Common myeloid progenitor, CD34-positive (primary cell): ENCODE measurements at places on chromosomes 3 and 15.

DNA sequence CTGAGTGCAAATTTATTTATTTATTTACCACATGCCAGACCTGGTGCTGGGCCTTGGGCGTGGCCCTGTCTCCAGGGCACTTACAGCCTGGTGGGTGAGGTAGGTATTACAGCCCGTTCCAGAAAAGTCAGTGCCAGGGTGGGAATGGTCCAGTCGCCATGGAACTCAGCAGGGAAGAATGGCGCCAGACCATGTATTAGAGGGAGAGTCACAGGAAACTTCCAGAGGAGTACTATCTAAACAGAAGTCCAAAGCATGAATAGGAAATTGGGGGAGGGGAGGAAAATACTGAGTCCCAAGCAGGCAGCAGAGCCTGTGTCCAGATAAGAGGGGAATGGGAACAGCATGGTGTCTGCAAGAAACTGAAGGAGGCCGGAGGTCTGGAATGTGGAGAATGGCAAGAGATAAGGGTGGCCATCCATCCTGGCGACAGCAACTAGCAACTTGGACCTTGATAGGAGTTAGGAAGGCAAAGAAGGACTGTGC lies 27.0 kb downstream of the SH3BP5 start:
- no peak for DNase-seq

- no peak for DNase-seq
These were observed 20.7 kb upstream of the SLC28A1 start for GRCh38 chr15:84863565-84864443.

- no peak for DNase-seq
These were observed 202.7 kb upstream of the KBTBD8 start for GRCh38 chr3:66795365-66795764.

DNA sequence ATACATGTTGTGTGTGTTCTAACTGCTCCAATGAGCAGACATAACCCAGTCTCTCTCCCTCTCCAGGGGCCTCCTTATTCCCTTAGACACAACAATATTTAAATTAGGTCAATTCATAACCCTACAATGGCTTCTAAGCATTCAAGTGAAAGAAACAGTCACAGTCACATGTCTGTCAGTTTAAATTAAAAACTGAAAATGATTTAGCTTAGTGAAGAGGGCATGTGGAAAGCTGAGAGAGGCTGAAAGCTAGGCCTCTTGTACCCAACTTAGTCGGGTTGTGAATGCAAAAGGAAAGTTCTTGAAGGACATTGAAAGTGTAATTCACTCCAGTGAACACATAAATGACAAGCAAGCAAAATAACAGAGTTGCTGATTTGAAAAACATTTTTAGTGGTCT lies 1519.6 kb downstream of the OTOL1 start:
- no peak for DNase-seq

DNA sequence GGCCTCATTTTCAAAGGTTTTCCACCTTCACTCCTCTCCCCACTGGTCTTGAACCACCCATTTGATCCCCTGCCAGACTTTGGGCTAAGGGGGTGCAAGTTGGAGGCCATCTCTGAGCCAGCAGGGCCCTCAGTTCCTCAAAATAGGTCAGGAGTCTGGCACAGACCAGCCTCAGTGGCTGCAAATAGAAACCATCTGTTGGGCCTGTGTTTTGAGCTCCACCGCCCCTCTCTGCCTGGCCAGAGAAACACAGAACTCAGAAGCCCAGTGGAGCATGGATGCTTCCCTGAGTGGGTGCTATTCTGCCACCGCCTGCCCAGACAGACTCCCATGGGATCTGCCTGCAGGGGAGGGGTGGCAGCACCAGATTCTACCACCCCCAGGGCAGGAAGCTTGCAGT lies 56.3 kb downstream of the CORO2B start:
- DNase-seq = no peak

DNA sequence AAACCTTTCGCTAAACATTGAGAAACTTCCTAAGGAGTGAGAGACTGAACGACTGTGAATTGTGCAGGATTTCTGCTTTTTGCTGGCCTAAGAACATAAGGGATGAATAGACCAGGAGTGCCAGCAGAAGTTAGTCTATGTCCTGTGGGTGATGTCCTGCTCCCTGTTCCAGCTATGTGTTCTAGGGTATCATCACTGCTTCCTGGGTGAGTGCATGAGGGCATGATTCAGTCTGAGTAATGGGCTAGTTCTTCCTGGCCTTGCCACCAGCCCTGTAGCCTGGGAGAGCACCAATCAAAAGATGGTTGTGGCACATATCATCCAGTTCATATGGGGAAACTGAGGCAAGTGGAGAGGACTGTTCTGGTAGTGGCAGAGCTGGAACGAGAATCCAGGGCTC lies 153.9 kb upstream of the TPM1 start:
- no peak for DNase-seq

- DNase-seq = no peak
These were observed 58.3 kb downstream of the EIF3J start for GRCh38 chr15:44595246-44595645.

DNA sequence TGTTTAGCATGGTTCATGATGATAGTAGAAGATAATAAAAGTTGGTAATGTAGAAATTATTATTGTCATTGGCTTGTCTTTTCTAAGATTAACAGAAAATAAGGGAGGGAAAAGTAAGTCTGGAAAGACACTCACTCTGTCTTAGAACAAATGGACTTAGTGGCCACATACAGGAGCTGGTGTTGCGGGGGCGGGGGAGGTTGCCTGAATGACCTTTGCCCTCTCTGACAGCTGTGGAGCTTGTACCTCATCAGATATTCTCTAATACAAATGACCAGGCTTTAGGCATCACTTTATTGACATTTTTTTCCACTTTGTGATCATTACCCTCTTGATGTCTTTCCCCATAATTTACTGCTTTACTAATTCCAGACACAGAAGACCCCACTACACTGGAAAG lies 5.9 kb downstream of the TAGLN3 start:
- DNase-seq = no peak

DNA sequence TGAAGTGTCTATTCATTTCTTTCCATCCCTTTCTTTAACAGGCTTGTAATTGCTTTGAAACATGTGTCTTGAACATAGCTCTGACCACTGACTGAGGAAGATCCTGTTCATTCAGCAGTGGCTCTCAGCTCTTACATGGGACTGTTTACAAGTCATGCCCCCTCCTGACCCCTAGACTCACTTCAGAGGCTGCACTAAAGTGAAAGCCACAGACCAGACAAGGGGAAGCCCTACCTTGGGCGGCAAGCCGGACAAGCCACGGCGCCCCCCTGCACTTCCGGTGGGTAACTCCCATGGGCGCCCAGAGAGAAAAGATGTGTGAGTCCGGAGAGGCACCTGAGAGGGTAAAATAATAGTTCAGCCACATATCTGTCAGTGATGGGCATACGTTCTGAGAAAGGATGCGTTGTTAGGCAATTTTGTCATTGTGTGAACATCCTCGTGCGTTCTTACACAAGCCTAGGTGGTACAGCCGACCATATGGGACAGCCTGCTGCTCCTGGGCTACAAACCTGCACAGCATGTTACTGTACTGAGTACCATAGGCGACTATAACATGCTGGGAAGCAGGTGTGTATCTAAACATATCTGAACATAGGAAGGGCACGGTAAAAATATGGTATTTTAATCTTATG lies 116.2 kb downstream of the CHSY1 start:
- no peak for DNase-seq

- DNase-seq = no peak
These were observed 131.7 kb upstream of the ZBED2 start for GRCh38 chr3:111726788-111727305.

DNA sequence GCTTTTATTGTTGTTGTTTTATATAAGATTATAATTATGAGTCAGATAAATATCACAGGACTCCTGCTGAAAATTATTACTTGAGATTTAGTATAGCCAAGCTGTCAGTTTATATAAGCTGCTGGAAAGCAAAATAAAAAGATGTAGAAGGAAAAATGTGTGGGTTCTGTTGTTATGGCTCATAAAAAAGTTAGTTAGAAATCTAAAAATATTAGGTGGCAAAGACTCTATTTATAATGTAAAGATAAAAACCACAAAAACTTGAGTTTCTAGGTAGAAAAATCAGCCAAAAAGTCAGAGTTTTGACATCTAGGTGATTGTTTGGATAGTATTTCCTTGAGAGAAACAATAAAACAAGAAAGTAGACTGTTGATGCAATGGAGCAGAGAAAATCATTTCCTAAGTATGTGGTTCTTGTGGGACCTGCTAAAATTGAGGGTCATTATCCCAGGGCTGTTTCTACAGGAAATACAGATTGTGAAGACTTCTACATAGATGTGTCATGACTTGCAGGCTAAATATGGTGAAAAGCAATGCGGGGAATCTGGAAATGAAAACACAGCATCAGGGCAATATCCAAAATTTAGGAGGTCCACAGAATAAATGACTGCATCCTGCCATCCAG lies 1109.6 kb upstream of the CADM2 start:
- no peak for DNase-seq

DNA sequence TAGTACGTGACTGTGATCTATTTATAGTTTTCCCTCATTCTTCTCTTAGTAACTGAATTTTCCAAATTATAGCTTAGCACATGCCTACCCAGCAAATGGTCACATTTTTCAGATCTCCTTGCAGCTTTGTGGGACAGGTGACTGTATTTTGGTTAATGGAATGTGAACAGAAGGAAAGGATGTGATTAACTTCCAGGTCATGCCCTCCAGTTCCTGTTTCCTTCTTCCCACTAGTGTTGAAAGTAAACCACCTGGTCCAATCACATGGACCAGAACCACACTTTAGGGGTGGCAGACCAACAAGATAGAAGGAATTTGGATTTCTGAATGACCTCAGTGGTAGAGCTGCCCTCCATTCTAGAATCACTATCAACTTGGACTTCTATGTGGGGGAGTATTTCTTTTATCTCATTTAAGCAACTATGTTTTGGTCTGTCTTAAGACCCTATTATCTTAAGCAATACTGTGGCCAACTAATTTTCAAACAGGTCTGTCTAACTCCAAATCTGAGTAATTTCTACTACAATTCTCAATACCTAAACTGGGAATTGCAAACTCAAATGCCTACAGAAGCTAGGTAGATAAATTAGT lies 76.0 kb upstream of the TSC22D2 start:
- DNase-seq = no peak

GRCh38 chr3:152271501-152272236 lies 2.9 kb downstream of the MBNL1 start:
- no peak for DNase-seq

DNA sequence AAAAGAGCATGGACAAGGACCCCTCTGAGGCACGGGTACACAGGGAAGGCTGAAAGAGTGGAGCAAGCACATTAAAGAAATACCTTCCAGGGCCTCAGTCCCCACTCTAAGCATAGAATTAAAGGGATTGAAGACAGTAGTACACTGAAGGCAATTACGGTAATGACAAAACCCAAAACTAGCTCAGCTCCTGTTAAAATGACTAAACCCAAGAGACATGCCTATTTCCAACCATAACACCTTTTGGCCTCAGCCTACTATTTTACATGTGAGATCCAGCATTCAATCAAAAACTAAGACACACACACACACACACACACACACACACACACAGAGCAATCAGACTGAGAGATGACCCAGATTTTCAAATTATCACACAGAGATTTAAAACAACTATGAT lies 19.8 kb downstream of the MAP4 start:
- DNase-seq = no peak

DNA sequence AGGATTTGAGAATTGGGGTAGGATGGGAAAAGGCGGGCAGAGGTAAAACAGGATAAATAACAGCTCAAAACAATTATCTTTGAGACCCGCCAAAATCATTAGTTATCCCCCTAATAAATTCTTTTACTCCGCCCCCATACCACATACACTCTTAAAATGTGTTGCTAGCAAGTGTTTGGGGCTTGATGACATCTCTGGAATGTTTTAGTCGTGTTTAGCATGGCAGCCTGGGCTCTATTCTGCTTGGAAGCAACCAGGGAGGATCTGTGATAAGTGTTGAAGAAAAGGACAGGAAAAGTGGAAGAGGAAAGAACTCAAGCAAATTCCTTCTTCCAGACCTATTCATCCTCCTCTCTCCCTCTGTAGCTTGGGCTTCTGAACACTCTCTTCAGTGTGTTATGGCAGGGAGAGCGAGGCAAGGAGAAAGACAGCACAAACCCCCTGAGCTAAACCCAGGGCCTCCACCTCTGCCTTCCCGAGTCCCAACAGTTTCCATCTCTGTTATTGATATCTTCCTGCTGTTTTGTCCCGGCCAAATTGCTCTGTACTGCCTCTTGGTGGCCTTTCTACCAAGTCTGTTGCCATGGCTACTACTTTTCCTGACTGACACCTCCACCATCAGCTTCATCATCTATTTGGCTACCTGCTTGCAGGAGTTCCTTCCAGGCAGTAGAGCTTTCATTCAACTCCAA lies 135.8 kb downstream of the RPL22L1 start:
- DNase-seq = no peak

DNA sequence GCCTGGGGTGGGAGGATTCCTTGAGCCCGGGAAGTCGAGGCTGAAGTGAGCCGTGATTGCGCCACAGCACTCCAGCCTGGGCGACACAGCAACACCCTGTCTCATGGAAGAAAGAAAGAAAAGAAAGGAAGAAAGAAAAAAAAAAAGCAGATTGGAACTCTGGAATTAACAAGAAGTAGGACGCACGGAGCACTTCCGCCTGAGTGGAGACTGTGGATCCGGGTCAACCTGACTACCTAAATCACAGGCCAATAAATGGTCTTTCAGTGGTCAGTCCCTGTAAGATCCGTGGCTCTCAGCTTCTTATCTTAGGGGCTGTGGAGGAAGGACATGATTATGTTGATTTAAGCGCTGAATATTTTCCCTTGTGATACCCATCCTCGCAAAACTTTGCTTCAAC lies 2.4 kb upstream of the PPARG start:
- no peak for DNase-seq

- no peak for DNase-seq
These were observed 18.3 kb upstream of the VGLL3 start for GRCh38 chr3:87009271-87009670.

DNA sequence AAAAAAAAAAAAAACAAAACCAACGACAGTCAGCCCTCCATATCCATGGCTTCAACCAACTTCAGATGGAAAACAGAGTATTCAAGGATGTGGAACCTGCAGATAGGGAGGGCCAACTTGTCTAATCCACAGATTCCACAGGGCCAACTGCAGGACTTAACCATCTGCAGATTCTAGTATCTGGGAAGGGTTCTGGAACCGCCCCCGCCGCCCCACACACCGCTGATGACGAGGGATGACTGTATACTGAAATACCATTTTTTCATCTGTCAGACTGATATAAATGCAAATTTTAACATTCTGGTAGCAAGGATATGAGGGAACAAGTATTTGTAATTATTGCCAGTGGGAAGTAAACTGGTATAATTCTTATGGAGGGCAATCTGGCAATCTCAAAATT lies 29.5 kb downstream of the ADPGK start:
- no peak for DNase-seq
